ENCODE measurements at places on chromosomes 7 and 10. TPM values are rescaled to one million over a fixed set of nuclear protein-coding genes. Genes with fewer than 3 reads are reported as not detected.

The EPHB6 gene
- 18.5 TPM for total RNA-seq

GRCh38 chr7:27191161-27191731 lies 6.2 kb upstream of the HOXA11 start:
- DNase-seq = no peak

The STMP1 gene
- total RNA-seq = 28.9 TPM

DNA sequence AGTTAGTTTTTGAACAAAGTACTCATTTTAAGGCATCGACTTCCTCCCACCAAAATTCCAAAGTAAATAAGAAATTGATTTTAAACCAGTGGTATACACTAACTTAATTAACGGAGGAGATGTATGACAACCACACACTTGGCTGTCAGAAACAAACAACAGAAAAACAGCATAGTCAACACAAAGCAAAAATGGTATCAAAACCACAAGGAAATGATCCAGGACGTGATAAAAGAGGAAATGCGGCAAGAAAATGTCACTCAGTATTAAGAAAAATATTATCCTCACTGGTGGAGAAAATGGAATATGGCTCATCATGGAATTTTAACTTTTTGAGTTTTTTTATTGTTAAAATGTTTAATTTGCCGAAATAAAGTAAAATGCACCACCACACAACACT lies 17.5 kb downstream of the KIAA1549 start:
- DNase-seq = no peak

Measured in lung (tissue), 17 donors.